NCI-H1694 (cell line): ENCODE measurements at places on chromosomes 12 and 14.
A peak's percentile ranks its signal among the peaks of the same experiment; 100 is the strongest.

GRCh38 chr14:24715239-24715638, 81.2 kb upstream of the GZMB start:
- no peak for DNase-seq

DNA sequence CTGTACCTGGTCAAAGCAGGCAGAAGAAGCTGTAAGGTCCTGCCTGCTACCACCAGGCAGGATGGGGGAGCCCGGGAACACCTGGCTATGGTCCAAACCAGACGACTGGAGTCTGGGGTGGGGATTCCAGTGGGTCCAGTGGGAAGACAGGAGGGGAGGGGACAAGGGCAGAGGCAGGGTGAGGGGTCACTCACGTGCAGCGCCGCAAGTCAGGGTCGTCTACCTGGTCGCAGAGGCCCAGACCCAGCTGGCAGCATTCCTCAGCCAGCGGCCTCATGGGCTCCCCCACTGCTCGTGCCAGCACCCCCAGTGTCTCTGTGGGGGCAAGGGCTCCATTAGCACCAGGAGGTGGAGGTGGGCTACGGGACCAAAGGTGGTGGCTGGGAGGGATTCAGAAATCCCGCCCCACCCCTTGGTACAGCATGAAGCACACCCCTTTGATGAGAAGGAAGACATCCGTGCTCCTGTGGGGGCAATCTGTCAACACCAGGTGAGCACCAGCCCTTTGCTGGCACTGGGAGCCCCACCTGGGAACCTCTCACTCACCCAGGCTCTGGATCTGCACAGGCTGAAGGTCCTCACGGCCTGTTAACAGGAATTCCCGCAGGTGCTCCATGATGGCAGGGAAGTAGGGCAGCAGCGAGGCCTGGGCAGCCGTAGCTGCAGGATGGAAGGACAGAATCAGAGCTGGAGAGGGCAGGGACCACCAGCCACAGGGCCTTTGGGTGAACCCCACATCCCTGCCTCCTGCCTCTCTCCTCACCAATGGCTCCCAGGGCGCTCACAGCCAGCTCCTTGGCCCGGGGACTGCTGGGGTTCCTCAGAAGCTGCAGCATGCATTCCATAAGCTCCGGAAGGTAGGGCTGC, 4.3 kb downstream of the IPO4 start:
- DNase-seq: no peak

- no peak for DNase-seq
Measured at GRCh38 chr14:55794655-55795595, 214.9 kb downstream of the KTN1 start.

DNA sequence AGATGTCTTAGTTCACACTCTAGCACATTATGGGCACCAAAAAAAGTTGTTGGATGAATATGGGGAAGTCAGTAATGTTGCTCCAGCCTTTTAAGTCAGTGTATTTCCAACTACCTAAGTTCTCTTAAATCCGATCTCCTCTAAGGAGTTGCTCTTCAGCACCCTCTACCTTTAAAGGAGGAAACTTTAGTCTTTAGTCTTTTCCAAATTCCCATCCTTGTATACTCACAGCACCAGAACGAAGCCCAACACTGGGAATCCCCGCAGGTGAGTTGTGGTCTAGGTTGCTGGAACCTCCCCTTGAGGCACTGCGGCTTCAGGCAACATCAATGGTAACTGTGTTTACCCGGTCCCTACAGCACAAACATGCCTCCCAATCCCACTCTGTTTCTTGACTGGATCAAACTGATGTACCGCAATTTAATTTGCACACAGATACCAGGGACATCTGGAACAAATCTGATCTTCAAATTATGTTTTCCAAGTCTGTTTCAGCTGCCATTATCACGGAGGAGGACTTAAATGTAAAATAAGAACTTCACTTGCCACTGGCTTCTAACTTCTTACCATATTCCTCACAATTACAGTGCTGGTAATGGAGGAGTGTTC, 179.0 kb downstream of the FOXN3 start:
- no peak for DNase-seq

- DNase-seq: no peak
Measured at GRCh38 chr12:14244876-14245669, 120.4 kb upstream of the ATF7IP start.

GRCh38 chr14:53124786-53125185, 28.3 kb downstream of the DDHD1 start:
- no peak for DNase-seq

GRCh38 chr12:65685514-65685913, 138.8 kb upstream of the HMGA2 start:
- peak; percentile 0 for DNase-seq

- DNase-seq: no peak
Measured at GRCh38 chr12:18998343-18999261, 130.9 kb upstream of the PLEKHA5 start.

DNA sequence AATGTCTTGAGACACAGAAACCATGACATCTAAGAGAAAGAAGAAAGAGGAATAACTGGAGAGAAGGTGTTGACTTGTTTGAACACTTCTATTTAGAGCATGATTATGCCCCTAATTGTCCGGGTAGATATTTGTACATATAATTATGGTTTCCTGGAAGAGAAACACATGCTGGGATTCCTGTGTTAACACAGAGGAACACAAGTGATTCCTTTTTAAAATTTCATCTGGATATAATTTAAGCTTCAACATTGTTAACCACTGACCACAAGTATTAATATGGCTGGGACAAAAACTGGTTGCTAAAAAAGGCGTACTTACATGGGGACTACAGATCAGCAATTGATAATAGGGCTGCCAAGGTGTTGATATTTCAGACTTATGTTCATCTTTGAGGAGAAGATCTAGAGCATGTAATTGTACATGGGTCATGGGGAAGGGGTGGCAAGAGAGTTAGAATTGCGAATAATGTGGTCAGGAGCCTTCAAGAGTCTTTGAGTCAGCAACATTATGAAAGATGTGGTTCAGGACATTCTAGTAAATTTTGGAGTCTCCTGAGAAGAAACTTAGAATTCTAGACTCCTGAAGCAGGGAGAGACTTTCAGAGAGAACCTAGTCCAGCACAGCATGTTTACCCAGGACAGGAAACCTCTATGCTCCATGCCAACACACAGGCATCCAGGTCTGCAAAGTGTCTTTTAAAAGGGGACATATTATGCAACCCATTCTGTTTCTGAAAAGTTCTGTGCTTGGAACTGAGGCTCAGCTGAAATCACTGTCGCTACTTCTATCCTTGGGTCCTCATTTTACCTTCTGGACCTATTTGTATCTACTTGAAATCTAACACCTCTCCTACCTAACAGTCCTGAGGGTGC, 56.5 kb downstream of the SLC38A1 start:
- no peak for DNase-seq

- no peak for DNase-seq
Measured at GRCh38 chr12:109258607-109259544, 50.2 kb downstream of the FOXN4 start.

GRCh38 chr12:62843716-62844115, 91.2 kb downstream of the PPM1H start:
- no peak for DNase-seq

DNA sequence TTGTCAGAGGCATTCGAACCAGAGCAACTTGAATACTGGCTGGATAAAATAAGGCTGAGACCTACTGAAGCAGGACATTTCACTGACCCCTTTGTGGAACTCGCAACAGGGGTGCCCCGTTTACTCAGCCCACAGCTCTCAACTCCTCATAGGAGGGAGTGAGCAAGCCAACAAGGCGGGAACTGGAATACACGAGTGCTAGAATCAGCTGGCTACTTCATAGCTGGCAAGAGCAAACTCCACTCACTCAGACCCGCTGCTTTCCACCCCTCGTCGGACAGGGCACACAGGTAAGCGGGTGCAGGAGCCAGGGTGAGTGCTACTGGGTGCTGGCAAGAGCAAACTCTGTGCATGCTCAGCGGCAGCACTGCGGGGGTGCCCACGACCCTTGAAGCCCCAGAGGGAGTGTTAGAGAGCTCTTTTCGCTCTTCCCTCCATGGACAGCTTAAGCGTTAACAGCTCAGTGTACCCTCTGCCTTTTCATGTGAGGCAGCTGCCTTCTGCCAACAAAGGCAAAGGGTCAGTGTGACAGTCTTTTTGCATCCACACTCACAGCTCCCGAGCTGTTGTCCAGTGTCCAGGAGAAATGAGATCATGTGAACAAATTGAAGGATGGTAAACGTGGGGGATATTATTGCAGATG, 15.7 kb downstream of the CAPZA3 start:
- no peak for DNase-seq

DNA sequence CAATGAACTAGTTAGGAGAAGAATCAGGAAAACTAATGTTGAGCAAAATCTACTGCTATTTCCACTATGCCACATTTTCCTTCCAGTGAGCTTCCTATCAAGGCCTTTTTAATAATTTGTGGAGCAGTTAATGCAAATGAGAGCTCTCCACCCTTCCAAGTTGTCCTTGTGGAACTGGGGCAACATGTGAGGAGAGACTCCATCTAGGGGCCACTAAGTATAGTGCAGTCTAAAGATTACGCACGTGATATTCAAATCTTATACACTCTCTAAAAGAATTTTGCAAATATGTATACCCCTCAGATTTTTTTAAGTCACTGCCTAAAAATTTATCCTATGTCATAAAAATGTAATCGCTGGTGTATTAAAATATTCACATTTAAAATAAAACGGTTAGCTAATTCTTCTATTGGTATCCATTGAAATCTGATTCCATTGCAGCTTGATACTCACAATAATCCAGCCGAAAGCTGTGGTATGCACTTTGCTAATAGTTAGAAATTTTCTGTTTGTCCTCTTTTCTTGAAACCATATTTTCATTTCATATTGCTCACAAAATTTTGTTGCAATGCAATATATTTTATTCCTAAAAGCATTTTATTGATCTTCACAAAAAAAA, 100.1 kb downstream of the PAH start:
- peak; percentile 38 for DNase-seq

- no peak for DNase-seq
Measured at GRCh38 chr12:3269594-3269993, 192.4 kb downstream of the TSPAN9 start.
